Stimulated activated CD4-positive, alpha-beta T cell treated with anti-CD3 and anti-CD28 coated beads, Interleukin-1b, Interleukin-23, amount 100 ng/mL, for 4 hours (primary cell): ENCODE measurements at places on chromosomes 3 and 15.
A peak's percentile ranks its signal among the peaks of the same experiment; 100 is the strongest.

- DNase-seq = no peak
These were observed 3.1 kb downstream of the CMTM6 start for GRCh38 chr3:32499585-32499984.

- DNase-seq = no peak
These were observed 49.9 kb upstream of the DPPA4 start for GRCh38 chr3:109387201-109387600.

- DNase-seq = no peak
These were observed 440 bp downstream of the PRTG start for GRCh38 chr15:55742498-55742926.

- DNase-seq = no peak
These were observed 191.9 kb upstream of the IL12A start for GRCh38 chr3:159796744-159797143.

GRCh38 chr15:62453375-62453774, 288.3 kb upstream of the C2CD4B start:
- no peak for DNase-seq

- DNase-seq = no peak
These were observed 149.7 kb downstream of the RBMS3 start for GRCh38 chr3:29430558-29430971.

DNA sequence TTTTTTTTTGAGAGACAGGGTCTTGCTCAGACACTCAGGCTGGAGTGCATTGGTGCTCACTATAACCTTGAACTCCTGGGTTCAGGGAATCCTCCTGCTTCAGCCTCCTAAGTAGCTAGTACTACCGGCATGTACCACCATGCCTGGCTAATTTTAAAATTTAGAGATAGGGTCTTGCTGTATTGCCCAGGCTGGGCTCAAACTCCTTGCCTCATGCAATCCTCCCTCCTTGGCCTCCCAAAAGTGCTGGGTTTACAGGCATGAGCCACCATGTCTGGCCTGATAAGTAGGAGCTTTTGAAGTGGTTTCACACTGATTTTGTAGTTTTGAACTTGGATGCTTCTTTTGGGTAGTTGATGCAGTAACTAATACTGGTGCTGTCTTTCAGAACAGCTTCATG, 7.8 kb downstream of the MAP2K1 start:
- no peak for DNase-seq

DNA sequence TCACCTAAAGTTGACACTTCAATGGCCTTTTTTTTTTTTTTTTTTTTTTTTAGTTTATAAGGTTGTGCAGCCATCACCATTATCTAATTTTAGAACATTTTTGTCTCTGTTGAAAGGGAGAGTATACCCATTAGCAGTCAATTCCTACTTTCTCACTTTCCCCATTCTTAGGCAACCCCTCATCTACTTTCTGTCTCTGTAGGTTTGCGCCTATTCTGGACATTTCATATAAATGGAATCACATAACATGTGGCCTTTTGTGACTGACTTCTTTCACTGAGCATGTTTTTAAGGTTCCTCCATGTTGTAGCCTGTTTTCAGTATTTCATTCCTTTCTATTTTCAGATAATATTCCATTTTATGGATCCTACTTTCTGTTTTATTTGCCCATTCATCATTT, 56.3 kb downstream of the BLM start:
- no peak for DNase-seq

DNA sequence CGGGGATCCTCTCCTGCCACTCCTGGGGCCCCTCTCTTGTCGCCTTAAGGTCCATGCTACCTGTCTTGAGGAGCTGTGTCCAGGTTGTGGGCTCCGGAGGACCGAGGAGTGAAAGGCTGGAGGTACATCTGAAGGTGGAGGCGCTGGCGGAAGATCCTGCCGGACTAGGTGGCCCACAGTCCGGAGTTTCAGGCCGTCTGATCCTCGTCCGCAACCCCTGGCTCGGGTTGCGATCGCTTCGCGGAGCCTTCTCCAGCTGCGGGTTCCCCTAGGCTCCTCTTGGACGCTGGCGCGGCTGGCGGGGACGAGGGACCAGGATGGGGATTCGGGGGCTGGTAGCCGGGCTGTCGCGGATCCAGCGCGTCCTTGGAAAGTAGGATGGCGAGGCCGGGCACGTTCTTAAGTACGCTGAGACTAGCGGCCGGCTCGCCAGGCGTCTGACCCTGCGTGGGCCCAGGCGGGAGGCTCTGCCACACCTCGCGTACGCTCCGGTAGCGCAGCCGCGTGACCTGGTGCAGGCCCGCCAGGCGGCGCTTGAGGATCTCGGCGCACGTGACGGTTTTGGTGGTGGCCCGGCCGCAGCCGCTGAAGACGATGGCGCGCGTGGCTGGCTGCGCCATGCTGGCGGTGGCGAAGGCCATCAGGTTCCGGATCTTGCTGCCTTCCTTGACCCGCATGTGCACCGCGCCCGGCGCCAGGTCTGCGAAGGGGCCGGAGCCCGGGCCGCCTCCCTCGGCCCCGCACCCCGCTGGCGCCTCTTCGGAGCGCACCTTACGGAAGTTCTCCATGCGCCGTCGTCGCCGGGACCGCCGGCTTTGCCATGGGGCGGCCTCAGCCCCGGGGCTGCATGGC, 550 bp downstream of the RPP25 start:
- peak; percentile 64 for DNase-seq

DNA sequence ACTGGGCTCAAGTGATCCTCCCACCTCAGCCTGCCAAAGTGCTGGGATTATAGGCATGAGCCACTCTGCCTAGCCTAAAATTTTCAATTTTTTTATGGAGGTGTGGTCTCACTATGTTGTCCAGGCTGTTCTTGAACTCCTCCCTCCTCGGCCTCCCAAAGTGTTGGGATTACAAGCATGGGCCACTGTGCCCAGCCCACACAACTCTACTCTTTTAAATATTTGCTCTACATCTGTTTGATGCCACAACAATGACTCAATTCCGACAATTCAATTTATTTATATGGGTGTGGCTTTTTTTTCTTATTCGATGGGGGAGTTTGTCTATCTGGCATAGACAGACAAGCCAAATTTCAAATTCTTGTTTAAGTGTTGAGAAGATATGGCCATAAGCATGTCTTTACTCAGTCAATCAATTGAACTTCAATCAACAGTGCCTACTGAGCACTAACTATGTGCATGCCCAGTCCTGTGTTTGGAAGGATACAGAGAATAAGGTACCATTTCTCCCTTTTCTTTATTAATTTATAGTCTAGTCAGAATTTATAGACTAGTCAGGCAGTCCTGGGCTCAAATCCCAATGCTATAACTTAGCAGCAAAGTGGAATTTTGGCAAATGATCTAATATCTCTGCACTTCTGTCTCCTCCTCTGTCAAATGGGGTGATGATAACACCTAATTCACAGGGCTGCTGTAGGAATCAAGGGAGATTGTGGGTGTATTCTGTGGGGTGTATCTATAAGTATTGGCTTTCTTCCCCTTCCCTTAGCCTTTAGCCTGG, 54.6 kb upstream of the PIAS1 start:
- DNase-seq = no peak

- no peak for DNase-seq
These were observed 48.4 kb downstream of the CHAC1 start for GRCh38 chr15:41001524-41002214.

GRCh38 chr15:55322467-55322866, 3.4 kb downstream of the PIGB start:
- no peak for DNase-seq

GRCh38 chr3:150748684-150749047, 14.3 kb downstream of the SIAH2 start:
- no peak for DNase-seq

GRCh38 chr3:13615019-13615528, 66.1 kb downstream of the FBLN2 start:
- no peak for DNase-seq

- DNase-seq = no peak
These were observed 73.0 kb upstream of the GLCE start for GRCh38 chr15:69087366-69087976.

- no peak for DNase-seq
These were observed 235.0 kb upstream of the KBTBD8 start for GRCh38 chr3:66762916-66763693.

- DNase-seq = no peak
These were observed 31.3 kb upstream of the ST3GAL6 start for GRCh38 chr3:98731720-98732285.

GRCh38 chr3:115248274-115248673, 101.2 kb upstream of the ZBTB20 start:
- no peak for DNase-seq

DNA sequence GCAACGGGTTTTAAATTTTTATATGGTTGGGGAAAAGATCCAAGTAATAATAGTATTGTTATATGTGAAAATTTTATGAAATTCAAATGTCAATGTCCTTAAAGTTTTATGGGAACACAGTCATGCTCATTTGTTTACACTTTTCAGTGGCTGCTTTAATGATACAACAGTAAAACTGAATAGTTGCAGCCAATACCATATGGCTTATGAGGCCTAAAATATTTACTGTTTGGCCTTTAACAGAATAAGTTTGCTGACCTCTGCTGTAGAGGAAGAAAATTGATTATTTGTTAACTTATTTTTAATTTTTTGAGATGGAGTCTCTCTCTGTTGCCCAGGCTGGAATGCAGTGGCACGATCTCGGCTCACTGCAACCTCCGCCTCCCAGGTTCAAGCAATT, 44.7 kb downstream of the USP50 start:
- DNase-seq = no peak

DNA sequence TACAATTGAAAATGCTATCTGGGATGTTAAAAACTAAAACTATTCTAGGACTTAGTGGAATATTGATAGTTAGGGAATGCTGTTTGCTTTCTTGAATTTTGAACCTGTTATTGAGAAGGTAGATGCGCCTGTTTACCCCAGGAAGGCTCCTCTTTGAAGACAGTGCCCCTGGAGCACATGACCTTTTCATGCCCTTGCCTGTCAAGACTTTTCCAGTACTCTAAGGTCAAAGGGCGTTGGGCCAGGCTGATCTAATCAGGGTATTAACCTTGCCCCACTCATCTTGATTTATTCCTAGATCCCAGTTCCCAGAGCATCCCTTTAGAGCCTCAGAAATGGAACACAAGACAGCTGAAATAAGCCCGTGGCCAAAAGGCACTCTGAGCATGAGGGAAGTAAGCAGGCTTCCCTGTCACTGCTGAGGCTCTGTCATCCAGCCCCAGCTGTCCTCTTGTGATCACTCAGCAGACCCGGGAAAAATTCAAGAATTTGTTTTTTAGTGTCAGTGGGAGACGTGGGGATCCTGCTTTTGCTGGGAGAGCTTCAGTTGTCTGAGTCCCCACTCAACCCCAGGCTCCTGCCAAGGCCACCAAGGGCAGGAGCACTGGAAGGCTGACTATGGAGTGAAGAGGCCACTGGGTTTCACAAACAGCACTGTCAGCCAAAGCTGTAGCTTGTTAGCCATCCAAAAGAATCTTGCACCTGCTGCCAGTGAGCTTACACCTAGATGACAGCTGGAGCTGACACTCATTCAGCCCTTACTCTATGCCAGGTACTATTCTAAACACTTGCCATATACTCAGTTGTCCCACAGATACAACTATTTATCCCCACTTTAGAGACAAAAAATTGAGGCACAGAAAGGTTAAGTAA, 169.0 kb downstream of the PGPEP1L start:
- no peak for DNase-seq

GRCh38 chr3:8456412-8456811, 45.2 kb upstream of the LMCD1 start:
- DNase-seq = no peak

DNA sequence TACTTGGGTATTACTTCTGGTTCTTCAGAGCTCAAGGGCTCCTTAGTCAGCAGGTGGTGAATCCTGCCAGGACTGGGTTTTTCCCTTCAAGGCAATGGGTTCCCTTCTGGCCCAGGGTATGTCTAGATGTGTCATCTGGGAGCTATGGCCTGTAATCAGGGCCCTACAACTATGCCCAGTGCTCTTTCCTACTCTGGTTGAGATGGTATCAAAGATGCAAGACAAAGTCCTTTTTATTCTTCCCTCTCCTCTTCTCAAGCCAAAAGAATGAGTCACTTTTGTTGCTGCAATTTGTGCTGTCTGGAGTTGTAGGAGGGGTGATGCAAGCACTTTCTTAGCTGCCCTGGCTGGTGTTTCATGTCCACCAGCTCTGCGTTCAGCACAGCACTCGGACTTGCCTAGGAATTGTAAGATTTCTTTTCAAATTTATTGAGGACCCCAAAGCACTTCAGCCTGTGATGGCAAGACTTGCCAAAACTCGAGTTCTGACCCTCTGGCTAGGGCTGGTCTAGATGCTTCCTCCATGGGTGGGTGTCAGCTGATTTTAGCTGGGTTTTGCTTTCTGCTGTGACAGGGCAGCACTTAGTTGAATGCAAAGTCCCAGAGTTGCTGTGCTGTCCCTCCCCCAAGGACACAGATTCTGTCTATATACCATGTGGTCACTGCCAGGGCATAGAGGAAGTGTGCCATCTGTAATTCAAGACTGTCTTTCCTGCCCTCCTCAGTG, 129.2 kb upstream of the CBLB start:
- no peak for DNase-seq

- DNase-seq = no peak
These were observed 39.2 kb downstream of the BBX start for GRCh38 chr3:107561980-107562379.

DNA sequence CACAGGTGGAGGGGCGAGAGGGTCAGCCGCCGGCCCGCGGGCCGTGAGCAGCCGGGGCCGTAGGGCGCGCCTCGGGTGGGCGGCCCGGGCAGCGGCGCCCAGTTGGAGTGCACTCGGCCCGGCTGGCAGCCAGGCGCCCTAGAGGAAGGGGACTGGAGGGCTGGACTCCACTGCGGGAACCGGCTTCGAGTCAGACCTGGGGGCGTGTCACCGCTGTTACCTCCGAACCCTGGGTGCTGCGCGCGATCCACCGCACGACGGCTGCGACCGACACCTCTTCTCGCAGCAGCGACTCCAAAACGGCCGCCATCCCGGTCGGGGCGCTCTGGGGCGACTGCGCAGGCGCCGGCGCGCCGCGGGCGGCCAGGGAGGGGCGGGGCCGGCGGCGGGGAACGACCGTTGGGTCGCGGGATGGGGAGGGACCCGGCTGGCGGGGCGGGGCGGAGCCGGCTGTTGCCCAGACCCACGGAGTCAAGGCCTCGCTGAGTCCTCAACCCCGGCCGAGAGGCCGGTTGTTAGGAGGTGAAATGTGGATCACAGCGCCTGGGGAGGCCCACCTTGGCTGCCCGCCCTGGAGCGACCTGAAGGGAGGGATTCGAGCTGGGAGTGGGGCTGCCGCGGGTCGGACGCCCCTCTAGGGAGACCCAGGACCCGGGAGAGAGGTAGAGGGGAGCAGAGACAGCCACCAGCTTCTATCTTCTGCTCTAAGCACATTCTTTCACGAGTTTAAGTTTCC, at the start of gene CDAN1:
Gene CDAN1 (minus strand): TSS at position 336 of the 736 bp plus-strand sequence. CDS start 26 bp downstream, at position 310.
- DNase-seq = peak; percentile 96

GRCh38 chr3:32200490-32200889, 38.0 kb upstream of the CMTM8 start:
- no peak for DNase-seq

- DNase-seq = peak; percentile 2
These were observed 462.0 kb downstream of the PDCD6IP start for GRCh38 chr3:34260271-34261000.

DNA sequence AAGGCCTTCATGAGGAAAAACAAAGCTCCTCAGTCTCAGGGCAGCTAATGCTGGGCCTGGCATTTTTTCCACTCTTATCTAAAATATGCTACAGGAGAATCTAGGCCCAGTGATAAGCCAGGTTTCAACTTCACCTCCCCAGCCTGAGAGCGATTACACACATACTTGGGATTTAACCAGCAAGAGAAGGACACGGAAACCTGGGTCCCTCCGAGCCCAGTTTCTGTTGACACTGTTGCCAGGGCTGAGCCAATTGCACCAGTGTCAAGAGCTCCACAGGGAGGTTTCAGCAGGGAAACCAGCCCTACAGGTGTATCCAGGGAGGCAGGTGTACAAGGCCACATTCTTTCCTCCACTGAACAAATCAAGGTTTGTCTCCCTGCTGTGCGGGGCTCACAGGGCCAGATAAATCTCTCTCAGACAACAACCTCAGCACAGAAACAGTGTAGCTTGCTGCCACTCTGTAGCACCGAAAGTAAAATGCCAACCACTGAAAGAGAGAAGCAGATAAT, 85.4 kb downstream of the MAGI1 start:
- DNase-seq = no peak
